ENCODE measurements at places on chromosomes 12 and 14.

- DNase-seq: no peak
Observed at GRCh38 chr12:87227162-87227561, 802.0 kb downstream of the C12orf50 start.

DNA sequence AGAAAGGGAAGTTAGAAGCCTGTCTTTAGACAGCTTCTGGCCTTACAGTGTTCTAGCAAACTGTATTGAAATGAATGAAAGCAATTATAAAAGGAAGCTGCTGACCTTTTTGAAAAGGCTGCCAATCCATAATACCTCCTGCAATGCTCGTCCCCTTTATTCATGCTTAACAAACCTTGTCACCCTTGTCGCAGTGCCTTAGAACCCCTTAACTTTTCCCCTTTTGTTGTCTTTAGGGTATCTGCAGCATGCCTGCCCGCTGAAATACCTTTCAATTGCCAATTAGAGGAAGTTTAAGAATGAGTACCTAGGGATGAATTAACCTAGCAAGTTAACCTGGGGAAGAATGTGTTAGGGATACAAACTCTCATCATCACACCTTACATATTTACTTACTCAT, 731.2 kb downstream of the RERGL start:
- no peak for DNase-seq

DNA sequence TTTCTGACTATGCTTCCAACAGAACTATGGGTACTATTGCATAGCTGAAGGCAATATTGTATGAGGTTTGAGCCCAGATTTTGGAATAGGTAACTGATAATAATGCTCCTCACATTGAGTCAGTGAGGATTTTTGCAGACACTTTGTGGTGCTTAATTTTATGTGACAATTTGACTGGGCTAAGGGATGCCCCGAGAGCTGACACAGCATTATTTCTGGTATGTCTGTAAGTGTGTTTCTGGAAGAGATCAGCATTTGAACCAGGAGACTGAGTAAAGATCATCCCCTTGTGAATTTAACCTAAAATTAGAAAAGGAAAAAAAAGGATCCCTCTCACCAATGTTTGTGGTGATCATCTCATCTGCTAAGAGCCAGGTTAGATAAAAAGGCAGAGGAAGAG, 404.9 kb downstream of the AEBP2 start:
- no peak for DNase-seq

- DNase-seq: no peak
Observed at GRCh38 chr14:103550451-103551337, 11.8 kb downstream of the BAG5 start.

DNA sequence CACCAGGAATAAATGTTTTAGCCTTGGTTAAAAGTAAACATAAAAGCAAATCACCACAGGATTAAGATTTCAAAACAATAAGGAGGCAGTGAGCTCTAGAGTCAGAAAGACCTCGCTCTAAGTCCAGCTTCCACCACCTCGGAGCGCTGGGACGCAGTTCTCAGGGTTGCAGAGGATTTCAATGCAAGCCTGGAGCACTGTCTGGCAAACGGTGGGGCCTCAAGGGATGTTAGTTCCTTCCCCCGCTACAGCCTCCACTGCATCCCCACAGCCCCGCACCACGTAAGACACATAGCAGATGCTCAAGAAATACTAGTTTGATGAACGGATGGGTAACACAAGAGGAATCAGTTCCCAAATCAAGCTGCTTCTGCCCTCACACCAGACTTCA, 39.3 kb upstream of the TMCC3 start:
- DNase-seq: no peak

GRCh38 chr12:78914859-78915331, 50.3 kb downstream of the SYT1 start:
- no peak for DNase-seq
